Pulmonary artery endothelial cell (primary cell): ENCODE measurements at places on chromosomes 6 and 20.
A peak's percentile ranks its signal among the peaks of the same experiment; 100 is the strongest.

- no peak for DNase-seq
Observed at GRCh38 chr6:30490026-30490876, 942 bp downstream of the HLA-E start.

DNA sequence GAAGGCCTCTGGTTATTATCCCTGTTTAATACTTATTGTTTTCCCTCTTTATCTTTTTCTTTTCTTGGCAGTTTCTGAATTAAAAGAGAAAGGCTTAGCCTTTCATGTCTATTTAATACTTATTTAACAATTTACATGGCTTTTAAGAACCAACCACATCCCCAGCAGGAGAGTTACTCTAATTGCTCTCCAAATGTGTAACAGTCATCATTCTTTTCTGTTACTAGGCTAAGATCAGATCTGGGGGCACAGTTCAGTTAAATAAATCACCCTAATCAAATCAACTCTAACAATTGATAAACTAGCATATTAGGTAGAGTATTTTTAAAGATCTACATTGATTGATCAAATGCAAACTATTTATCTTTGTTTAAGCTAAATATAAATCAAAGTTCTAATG lies 54.1 kb upstream of the NT5E start:
- DNase-seq, result no peak

- DNase-seq, result no peak
Observed at GRCh38 chr6:168222115-168223043, 97.2 kb downstream of the DACT2 start.

- DNase-seq, result no peak
Observed at GRCh38 chr6:119965900-119966299, 616.3 kb upstream of the MAN1A1 start.

GRCh38 chr6:14178083-14178445 lies 60.5 kb downstream of the CD83 start:
- DNase-seq, result no peak

DNA sequence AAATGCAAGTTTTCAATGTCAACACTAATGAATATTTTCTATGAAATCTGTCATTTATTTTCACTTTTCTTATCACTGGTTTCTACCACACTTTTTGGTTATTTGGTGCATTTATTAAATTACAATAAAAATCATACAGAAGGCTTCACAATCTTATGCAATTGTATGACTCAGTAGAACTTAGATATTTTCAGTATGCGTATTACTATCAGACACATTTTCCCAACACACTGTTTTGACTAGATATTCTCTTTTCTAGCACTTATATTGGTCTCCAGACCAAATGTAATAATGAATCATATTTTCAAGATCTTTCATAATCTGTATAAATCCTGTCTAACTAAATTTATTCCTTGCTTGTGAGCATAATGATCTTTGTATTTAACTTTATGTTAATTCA lies 74.1 kb downstream of the FAM83B start:
- no peak for DNase-seq

GRCh38 chr6:116330511-116330910 lies 40.2 kb upstream of the DSE start:
- DNase-seq, result no peak

GRCh38 chr6:134464690-134465411 lies 146.9 kb upstream of the SGK1 start:
- DNase-seq, result no peak

DNA sequence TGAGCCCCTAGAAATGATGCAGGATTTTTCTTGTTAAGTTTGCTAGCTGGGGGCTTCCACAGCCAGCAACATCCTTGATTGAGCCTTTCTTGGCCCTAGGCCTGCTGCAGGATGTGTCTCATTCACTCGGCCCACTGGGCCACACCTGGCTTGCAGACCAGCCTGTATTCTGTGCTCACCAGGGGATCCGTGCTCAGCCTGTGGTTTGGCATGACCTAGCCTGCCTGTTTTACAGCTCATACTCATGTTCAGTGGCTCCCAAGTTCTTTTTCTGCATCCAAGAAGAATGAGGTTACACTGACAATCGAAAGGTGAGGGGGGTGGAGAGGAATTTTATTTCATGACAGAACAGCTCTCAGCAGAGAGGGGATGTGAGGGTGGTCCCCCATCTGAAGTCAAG lies 263.4 kb downstream of the RIMS1 start:
- no peak for DNase-seq

DNA sequence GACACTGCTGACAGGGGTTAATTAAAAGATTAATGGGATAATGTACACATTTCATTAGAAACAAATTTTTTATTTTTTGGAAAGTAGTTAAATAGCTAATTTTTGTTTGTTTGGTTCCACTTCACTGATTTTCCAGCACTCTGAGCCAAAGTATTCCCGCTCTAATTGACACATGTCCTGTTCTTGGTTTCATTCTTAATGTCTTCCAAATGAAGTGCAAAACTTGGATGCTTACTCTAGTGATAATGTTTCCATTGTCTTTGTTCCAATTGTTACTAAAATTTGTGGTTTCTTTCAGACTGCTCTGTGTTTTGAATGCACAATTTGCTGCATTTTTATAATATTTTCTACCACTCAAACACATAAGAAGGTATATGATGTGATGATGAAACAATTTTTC lies 794.3 kb downstream of the PHF3 start:
- no peak for DNase-seq

DNA sequence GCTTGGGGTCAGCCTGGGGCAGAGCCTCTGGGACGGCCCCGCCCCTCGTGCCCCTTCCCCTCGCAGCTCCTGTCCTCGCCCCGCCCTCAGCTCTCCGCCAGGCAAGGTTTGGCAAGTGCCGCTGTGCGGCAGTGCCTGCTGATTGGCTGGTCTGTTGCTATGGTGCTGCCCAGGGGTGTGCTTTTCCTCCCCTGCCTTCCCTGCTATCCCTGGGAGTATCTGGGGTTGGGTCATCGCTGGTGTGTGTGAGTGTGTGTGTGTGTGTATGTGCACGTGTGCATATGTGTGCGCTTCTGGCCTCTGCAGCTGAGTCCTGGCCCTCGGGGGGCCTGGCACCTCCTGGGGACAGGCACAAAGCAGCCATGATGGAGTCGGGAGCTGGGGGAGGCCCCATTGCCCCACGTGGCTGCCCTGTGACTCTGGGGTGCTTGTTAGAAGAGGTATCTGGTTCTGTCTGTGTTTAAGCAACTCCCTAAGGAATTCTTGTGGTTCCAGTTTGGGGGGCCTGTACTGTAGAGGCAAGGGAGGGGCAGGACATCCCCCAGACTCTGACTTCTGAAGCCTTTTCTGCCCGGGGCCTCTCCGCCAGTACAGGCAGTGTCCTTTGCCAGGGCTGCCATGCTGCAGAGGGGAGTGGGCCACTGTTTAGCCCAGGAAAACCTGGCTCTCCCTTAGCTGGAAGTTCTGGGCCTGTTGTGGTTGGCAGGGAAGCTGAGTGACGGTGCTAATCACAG lies 6.9 kb downstream of the RTEL1 start:
- DNase-seq, result no peak

- peak; percentile 17 for DNase-seq
Observed at GRCh38 chr20:32737371-32738223, 5.7 kb downstream of the COMMD7 start.
